T-helper 17 cell (primary cell): ENCODE measurements at places on chromosomes 5 and 9.

GRCh38 chr5:141236516-141237313 is 8.5 kb upstream of the PCDHB15 start:
- DNase-seq, result no peak

DNA sequence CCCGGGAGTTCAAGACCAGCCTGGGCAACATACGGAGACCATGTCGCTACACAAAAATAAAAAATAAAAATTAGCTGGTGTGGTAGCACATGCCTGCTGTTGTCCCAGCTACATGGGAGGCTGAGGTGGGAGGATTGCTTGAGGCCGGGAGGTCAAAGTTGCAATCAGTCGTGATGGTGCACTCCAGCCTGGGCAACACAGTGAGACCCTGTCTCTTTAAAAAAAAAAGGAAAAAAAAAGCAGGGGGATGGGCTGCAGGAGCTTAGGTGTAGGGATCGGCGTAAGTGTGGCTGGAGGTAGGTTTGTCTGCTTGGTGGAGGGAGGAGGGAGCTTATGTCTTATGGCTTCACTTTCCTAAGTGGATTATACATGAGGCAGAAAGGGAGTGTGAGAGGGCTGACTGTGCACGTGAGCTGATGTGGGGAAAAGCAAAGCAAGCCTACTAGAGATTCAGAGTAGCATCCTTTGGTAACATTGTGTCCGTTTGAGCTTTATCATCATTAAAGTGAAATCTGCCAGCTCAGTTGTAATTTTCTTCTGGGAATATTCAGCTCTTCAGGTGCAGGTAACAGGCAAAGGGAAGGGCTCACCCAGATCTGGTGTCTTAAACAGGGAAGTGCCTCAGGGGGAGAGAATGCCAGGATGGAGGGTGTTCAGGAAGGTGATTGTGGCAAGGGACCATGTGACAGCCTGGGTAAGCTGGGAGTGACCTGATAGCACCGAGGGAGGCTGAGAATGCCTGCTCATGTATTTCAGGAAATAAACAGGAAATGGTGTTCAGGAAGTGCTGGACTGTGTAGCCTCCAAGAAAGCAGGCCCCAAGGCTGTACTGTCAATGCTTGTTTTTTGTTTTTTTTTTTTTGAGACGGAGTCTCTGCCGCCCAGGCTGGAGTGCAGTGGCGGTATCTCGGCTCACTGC is 17.6 kb upstream of the SETX start:
- DNase-seq, result no peak

DNA sequence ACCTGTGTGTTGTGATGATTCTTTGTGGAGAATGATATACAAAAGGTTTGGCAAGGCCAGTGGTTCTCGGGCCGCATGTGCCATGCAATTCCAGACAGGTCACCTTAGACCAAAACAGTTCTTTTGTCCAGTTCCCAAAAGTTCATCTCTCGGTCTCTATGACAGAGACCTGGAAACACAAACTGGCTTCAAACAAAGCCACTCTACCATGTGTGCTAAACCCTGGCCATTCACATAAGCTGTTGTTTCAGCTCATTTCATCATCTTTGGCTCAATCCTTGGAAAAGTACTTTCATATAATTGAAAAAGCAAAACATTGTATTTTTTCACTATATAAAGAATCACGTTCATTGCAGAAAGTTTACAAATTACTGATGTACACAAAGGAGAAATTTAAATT is 210.5 kb upstream of the SEMA6A start:
- no peak for DNase-seq

DNA sequence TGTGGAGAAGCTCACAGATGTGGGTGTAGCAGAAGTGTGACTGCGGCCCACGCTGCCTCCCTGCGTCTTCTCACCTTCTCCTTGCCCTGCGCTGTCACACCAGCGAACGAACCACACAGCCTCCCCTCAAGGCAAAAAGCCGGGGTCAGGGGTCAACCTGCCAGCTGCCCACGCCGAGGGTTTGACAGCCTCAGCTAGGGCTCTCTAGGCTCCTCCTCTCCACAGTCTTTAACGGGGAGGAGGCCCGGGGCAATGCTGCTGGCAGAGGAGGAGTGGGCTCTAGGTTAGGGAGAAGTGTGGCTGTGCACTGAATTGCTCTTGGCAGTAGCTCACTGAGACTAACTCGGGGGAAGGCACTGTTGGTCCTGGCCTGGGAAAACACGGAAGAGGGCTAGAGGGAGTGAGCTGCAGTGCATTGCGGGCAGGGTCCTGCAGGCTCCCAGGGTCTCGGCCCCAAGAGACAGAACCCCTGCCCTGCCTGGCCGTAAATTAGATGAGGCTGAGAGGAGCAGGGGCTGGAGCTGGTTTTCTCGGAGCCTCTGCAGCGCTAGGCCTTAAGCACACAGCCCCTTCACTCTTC is 4.2 kb upstream of the TRIM52 start:
- no peak for DNase-seq

DNA sequence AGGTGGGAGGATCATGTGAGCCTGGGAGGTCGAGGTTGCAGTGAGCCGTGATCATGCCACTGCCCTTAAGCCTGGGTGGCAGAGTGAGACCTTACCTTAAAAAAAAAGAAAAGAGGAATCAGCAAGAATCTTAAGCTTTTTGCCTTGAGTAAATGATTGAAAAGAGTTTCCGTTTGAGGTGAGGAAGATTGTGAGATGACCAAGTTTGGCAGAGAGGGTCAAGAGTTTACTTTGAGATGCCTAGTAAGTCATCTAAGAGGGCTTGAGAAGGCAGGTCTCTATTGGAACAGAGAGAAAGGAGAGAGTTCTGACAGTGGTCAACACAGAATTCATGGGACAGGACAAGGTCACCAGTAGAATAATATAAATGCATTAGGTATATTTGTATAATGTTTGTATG is 572.1 kb downstream of the TLE4 start:
- no peak for DNase-seq

DNA sequence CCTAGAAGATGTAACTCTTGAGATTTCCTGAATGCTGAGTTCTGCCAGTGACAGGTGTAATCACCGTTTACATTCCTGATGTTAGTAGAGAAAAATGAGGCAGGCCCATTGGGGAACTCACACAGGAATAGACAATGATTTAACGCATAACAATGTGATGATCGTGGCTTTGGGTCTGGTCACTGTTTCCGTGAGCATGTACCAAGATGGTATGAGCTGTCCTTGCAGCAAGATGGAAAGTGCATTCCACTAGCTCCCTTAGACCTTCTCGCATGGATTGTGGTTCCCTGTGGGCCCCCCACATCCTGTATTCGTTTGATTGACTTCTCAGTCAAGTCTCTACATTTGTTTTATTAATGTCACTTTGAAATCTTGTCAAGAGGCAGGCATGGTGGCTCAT is 124.0 kb upstream of the DAP start:
- DNase-seq, result no peak

DNA sequence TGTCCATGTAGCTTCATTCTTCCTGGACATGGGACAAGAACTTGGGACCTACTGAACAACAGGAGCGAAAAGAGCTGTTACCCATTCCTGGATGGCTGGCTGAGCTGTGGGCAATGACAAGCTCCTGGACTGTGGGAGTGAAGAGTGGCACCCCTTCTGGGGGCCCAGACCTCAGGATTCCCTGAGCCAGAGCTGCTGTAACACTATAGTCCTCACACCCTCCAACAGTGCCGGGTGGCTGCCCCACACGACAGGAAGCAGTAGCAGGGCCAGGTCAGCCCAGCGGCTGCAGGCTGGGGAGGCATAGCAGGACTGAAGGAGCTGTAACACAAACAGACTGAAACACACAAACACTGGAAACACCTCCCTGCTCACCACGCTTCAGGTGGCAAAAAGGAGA is 169.7 kb upstream of the IRX2 start:
- no peak for DNase-seq

GRCh38 chr9:75120686-75121085 is 32.4 kb downstream of the OSTF1 start:
- no peak for DNase-seq

DNA sequence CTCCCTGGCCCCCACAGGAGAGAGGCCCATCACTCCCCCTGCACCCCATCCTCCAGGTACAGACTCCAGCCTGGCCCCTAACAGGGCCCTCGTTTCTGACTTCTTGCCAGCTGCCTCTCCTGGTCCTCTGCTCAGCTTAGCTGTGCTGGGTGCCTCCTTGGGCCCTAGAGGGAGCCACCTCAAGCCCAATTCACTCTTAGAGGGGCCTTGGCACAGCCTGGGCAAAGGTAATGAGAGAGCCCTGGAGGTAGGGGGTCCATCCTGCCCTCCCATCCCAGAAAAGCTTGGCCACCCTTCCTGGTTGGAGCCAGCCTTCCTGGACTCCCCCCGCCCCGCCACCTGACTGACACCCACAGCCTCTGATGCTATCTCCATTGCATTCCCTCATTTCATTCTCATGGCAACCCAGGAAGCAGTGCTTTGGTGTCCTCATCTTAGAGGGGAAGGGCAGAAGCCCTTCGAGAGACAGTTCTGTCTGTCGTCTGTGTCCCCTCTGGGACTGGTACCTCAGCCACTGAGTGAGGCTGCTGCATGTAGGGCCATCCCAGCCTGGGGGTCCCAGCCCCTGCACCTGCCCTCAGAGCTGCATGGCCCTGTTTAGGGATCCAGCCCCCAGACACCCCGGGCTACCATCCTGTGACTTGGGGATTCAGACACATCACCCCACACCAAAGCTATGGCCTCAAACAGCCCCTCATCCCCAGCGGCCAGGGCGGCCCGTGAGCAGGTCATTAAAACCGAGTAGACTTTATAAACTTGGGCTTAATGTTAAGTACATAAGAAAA is 95.5 kb downstream of the BARX1 start:
- no peak for DNase-seq

DNA sequence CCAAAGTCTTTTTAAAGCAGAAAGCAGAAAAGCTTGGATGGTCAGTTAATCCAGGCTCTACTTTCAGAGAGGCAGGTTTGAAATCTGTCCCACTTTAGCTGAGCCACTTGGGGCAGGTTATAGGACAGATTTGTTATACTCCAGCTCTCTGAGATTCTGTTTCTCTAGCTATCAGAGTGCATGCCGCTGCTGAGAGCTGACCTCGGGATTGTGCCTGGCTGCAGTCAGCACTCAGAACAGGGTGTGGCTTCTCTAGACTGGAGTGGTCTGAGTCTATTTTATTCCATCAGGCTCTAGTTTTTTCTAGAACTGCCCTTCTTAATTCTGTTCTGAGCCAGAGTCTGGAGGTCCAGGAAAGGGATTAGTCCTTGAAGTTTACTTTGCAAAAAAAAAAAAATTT is 67.7 kb downstream of the NDFIP1 start:
- DNase-seq, result no peak

DNA sequence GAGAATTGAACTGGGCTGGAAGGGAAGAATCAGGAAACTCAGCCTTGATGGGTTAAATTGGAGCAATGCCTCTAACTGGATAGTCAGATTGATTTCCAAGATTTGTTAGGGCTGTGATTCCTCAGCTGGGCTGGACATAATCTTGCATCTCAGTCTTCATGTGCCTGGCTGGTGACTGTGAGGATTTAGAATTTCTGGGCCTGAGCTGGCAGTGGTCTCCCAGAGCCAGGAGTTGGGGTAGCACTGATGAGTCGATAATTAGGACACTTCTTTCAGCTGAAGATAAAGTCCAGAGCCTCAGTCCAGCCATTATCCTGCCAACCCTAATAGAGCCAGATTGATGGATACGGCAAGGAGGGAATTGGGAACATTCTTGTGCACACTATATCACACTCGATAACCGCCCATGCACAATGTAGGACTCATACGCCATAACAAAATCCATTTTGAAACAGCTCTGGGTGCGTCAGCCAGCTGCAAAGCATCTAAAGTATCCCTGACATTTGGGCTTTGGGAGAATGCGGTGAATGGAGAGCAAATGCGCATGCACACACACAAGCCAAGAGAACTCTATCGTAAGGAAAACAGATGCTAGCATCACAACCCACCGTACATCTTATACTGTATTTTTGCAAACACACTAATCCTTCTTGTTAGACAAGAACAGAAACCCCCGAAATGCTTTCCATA is 405.1 kb upstream of the KLF4 start:
- no peak for DNase-seq

GRCh38 chr5:152188251-152188650 is 216.8 kb downstream of the NMUR2 start:
- no peak for DNase-seq

GRCh38 chr9:108811944-108812343 is 43.8 kb downstream of the ACTL7B start:
- no peak for DNase-seq

GRCh38 chr9:105064248-105065097 is 136.5 kb upstream of the ABCA1 start:
- no peak for DNase-seq

- DNase-seq, result no peak
Measured at GRCh38 chr5:15620501-15620900, 120.5 kb downstream of the FBXL7 start.

- DNase-seq, result no peak
Measured at GRCh38 chr5:98774192-98775033, 950 bp downstream of the RGMB start.

GRCh38 chr5:42494414-42494813 is 71.2 kb downstream of the GHR start:
- DNase-seq, result no peak

- no peak for DNase-seq
Measured at GRCh38 chr5:45385321-45386058, 310.7 kb downstream of the HCN1 start.

- no peak for DNase-seq
Measured at GRCh38 chr5:156142867-156143266, 184.1 kb upstream of the SGCD start.

DNA sequence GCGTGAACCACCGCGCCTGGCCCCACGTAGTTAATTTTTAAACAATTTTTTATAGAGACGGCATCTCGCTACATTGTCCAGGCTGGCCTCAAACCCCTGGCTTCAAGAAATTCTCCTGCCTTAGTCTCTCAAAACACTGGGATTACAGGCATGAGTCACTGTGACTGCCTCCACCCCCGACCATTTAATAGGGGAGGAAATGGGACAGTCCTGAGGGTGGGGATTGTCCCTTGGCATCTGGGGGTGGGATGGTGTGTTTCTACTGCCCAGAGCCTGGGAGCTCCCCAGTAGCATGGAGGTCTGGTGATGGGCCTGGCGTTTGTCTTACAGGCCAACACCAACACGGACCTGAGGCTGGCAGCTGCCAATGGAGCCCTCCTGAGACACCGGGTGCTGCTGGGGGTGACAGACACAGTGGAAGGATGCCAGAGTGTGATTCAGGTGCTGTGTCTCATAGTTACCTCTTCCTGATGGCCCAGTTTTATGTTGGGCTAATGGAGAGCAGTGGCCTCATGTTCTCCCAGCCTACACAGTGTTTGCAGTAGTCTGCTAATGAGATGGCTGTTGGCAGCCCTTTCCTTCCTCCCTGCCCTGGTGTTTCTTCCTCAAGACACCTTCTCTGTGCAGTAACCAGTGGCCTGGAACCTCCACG is 22.5 kb downstream of the TMEM268 start:
- no peak for DNase-seq
